ENCODE measurements at places on chromosomes 11 and 22.

DNA sequence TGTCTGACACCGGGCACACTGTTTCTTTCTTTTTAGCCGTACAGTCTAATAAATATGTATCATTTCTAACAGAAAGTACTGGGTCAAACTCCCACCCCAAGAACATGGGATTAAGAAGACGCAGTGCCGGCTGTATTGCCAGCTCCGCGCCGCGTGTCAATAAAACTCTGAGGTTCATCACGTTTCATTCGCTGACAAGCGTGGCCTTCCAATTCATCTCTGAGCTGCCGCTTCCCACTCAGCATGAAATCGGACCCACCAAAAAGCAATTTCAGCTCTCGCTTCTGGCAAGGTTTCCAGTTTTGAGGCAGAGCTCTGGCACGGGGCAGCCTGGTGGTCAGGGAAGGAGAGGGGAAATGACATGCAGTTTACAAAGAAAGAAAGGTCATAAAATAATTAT, 819.8 kb downstream of the OPCML start:
- no peak for DNase-seq

- no peak for DNase-seq
Observed at GRCh38 chr11:82194521-82194920, 539.1 kb downstream of the FAM181B start.

DNA sequence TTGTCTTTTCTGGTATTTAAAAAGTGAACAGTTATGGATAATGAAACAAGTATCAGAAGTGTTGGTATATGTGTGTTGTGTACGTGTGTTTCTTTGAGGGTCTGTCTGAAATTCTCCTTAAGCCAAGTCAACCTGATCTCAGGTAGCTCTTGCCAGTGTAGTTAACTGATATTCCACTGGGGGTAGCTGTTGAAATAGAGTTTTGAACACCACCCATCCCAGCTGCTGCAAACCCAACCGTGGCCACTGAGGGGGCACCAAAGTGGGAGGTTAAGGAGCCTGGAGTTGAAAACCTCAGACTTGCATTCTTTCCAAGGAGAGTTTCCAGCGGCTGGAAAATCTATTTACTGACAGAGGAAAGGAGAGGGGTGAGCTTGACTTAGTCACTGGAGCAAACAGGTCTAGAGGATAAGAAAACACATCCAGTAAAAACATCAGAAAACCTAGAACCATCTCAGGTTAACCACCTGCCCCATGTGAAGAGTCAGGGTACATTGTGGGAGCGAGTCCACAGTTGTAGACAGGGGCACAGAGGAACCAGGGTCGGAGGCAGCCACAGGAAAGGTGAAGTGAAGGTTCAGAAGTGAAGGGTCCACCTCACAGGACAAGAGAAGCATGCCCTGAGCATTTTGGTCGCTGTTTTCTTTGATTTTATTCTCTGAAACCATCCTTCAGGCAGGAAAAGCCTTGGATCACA, 8.8 kb upstream of the CUL5 start:
- no peak for DNase-seq

- peak; percentile 76 for DNase-seq
Observed at GRCh38 chr11:63762654-63763495, 5.7 kb downstream of the ZFTA start.

GRCh38 chr11:96329855-96330510, 13.0 kb downstream of the MAML2 start:
- DNase-seq = no peak

GRCh38 chr22:32044477-32044876, 1.4 kb downstream of the SLC5A1 start:
- DNase-seq = no peak

DNA sequence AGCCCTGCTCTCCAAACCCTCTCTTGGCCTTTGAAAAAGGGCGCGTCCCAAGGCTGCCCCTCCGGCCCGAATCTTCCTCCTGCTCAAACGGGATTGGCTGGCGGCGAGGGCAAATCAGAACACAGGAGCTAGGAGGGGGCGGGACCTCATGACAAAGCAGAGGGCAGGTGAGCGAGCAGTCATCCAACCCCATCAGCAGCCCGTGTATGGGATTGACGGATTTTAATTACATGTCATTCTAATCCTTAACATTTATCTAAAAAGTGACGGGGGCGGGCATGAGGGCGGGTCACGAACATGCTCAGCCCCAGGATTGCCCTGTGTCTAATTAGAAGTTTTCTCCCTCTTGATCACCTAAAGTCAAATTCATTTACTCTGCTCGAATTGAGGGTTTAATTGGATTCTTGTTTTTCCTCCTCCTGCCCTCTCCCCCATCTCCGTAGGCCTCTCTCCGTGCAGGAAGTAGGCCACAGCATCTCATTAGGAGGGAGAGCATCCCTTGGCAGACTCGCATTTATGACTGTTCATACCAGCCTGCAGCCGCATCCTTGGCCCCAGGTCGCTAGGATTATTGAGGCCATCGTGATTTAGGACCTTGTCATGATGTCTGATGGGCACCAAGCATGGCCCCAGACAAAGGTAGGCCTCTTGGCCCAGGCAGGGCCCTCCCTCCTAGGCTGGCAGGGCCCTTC, 147.1 kb downstream of the CHST1 start:
- DNase-seq = no peak

DNA sequence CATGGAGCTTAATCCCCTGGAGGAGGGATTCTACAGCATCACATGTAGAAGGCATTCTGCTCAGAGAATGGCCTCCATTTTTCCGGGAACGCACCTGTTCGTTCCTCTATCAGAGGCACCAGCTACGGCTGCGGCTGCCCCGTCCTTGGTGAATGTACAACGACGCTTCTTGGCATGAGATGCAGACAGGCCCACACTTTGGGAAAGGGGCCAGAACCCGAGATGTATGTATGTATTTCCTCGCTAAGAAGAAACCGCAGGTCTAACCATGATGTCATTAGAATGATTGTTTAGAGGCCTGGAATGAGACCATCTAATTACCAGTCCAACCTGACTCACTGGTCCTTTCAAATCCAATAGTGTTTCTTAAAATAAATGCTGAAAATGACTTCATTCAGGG, 1293.4 kb downstream of the TBC1D22A start:
- no peak for DNase-seq

GRCh38 chr11:2571598-2572281, 126.9 kb downstream of the KCNQ1 start:
- DNase-seq = no peak

- no peak for DNase-seq
Observed at GRCh38 chr11:83864412-83865057, 578.4 kb upstream of the CCDC90B start.

DNA sequence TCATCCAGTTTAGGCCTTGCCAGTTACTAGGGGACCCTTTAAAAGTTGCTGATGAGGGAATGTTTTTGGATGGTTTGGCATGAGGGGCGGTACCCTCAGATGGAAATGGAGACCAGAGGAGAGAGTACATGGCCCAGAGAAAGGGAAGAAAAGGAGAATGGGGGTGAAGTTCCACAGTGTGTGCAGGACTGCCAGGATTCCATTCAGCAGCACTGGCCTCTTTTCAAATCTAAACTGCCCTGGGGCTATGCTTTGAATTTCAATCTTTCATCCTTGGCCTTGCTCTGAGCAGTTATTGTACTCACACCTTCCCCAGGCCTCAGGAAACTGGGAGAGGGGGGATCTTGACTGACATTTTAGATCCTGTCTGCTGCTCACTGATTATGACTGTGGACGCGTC, 3.0 kb downstream of the SLC3A2 start:
- DNase-seq = no peak

DNA sequence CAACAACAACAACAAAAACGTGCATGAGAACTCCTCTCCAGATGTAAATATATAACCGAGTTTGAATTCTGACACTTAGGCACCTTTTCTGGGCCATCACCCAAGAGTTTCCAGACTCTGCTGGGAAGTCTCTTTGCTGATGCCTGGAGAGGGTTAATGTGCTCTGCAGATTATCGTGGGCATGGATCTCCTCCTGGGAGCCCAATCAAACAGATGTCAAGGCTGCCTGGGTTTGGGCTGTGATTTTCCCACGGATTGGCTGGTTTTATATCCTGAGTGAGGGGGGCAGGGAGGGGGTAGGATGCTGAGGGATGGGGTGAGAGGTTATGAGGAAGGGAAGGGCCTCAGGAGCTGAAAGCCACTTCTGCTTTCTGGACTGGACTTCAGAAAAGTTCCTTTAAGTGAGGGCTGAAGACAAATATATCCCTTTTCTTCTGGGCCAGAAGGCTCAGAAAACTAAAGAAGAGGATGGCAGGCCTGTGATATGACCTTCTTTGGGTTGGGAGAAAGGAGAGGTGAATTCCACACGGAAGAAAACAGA, 4.2 kb downstream of the ELF5 start:
- DNase-seq = no peak

DNA sequence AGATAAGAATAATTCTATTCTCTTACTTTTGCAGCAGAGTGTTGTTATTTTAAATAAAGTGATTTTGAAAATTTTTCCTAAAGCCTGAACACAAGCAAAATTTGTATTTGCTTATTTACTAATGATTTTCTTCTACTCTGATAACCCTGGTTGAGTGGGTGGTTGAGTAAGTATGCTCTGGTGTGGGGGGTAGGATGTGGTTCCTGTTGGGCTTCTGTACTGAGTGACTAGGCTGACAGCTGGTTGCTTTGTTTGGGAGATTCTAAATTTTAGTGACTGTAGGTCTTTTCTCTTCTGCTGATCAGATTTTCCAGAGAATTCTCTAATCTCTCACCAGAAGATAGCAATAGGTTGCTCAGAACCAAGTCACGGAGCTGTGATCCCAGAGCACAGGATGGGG, 61.6 kb downstream of the METTL15 start:
- no peak for DNase-seq

- DNase-seq = no peak
Observed at GRCh38 chr11:80240245-80240644, 799.4 kb upstream of the TENM4 start.

- peak; percentile 23 for DNase-seq
Observed at GRCh38 chr22:25156736-25157135, 42.9 kb upstream of the CRYBB3 start.

- DNase-seq = no peak
Observed at GRCh38 chr22:29050457-29050856, 11.2 kb downstream of the C22orf31 start.

GRCh38 chr22:35085621-35086020, 19.7 kb downstream of the ISX start:
- no peak for DNase-seq

- no peak for DNase-seq
Observed at GRCh38 chr22:39257901-39258475, 13.2 kb upstream of the PDGFB start.

- no peak for DNase-seq
Observed at GRCh38 chr11:23988381-23989006, 508.4 kb upstream of the LUZP2 start.

- no peak for DNase-seq
Observed at GRCh38 chr11:108873310-108873709, 208.4 kb downstream of the DDX10 start.

Measured in head of caudate nucleus (tissue), 42 donors.